Pancreas (tissue), 10 donors: ENCODE measurements at places on chromosomes 12 and 14. TPM values are rescaled to one million over a fixed set of nuclear protein-coding genes. Genes with fewer than 3 reads are reported as not detected.
A peak's percentile ranks its signal among the peaks of the same experiment; 100 is the strongest.

PPP4R4 gene
- total RNA-seq: 0.65 TPM

MORN3 gene
- total RNA-seq: 0.70 TPM

CLEC4E gene
- total RNA-seq: not detected

CIROP gene
- total RNA-seq: not detected

CLEC6A gene
- not detected for total RNA-seq

KRT3 gene
- not detected for total RNA-seq

DIO3 gene
- 0.76 TPM for total RNA-seq

SVOP gene
- 1.3 TPM for total RNA-seq

PTPRB gene
- 4.1 TPM for total RNA-seq

KIF5A gene
- total RNA-seq: 0.28 TPM

BEGAIN gene
- total RNA-seq: 14.2 TPM

SLC10A1 gene
- total RNA-seq: 0.06 TPM

ATXN7L3B gene
- total RNA-seq: 16.5 TPM

NPFF gene
- total RNA-seq: not detected

DNA sequence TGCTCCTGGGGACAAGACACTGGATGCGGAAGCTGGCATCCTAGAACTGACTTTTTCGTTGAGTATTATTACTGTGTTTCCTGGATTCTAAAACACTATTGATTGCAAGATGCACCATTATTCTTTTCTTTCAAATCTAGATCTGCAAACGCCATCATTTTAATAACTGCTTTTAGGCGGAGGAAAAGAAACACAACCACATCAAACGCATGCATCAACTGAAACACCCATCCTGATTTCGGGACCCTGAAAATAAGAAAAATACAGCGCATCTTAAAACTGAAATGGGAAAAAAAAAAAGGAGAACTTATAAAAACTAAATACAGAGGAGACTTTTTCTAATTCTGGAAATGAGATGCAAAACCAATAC is 103.7 kb upstream of the MAX start:
- DNase-seq: no peak

GRCh38 chr14:99236386-99237138 is 35.4 kb downstream of the BCL11B start:
- no peak for DNase-seq

DNA sequence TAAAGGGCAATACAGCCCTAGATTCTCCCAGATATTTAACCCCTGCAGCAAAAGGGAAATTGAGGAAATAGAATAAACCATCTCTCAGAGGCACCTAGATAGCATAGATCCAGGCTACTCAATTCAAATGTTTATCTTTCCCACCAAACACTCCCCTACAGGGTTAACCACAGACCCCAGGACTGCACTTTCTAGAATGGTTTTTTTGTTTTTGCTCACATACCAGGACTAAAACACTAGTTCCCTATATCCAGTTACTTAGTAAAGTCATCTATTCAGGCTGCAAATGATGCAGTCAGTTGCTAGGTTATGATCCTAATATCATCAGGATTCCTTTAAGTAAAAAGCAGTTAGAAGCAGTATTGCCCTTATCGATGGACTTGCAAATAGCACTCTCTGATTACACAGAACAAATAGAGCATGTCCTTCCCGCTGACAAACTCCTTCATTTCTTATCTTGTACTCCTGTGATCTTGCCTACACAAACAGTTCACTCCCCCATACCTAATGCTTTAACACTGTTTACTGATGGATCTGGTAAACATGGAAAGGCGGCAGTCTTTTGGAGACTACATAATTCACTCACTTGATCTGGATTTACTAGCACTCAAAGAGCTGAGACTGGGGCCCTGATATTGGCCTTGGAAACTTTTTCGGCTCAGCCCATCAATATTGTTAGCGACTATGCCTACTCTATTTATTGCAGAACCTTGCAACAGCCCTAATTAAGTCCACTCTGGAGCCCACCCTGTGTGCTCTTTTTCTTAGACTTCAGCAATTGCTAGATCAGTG is 257.2 kb upstream of the DIO2 start:
- no peak for DNase-seq

DNA sequence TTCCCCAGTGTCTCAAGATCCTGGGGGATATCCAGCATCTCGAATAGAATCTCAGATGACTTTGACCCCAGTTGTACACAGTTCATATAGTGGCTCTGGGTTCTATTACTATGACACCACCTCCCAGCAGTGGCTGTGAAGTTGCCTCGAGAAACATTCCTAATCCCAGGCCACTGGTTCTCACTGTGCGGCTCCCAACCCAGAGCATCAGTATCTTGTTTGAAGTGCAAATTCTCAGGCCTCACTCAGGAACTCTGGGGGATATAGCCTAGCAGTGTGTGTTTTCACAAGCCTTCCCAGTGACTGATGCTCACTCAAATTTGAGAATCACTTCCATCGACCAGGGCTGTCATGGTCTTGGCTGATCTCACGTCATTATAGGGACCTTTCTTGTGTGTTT is 69.3 kb upstream of the IGF1 start:
- DNase-seq: no peak

DNA sequence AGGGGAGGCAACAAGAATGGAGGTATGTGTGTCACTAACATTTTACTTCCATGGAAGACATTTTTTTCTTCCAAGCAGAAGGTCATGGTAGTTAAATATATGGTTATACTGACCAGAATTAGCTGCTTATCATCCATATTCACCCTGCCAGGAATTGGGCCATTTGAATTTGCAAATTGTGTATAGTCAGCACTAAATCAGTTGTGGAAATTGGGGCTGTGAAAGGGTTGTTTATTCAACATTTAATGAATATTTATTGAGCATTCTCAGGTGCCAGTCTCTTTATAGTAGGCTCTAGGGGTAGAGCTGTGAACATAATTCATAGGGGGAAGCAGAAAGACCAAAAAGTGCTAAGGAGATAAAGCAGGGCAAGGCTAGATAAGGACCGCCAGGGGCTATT is 38.0 kb downstream of the METAP2 start:
- no peak for DNase-seq

DNA sequence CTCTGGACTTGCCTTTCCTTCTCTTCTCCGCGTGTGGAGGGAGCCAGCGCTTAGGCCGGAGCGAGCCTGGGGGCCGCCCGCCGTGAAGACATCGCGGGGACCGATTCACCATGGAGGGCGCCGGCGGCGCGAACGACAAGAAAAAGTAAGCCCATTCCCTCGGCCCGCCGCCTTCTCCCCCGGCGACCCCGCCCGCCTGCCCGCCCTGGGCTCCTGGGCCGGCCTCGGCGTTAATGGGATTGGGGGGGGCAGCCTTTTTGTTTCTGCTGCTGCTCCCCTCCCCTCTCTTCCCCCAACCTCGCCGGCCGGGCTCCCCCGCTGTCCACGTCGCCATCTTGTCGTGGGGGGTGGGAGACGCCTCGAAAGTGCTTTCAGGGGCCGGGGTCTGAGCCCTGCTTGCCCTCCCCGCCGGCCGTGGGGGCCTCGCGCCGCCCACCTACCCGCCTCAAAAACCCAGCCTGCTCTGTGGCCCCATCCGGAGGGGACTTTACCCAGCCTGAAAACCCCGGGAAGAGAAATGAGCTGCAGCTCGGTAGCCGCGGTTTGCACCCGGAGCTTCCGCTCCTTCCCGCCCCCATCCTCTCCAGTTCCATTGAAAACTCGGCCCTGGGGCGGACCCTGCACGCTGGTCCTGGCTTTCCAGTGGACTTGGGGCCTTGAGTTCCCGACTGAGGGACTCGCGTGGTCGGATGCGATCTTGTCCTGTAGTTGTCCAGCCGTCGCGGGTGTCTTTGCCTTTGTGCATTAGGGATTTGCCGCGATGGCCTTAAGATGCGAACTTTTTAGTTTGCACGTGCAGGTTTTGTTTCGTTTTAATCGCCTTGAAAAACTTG is 598 bp downstream of the HIF1A start:
- peak; percentile 65 for DNase-seq

DNA sequence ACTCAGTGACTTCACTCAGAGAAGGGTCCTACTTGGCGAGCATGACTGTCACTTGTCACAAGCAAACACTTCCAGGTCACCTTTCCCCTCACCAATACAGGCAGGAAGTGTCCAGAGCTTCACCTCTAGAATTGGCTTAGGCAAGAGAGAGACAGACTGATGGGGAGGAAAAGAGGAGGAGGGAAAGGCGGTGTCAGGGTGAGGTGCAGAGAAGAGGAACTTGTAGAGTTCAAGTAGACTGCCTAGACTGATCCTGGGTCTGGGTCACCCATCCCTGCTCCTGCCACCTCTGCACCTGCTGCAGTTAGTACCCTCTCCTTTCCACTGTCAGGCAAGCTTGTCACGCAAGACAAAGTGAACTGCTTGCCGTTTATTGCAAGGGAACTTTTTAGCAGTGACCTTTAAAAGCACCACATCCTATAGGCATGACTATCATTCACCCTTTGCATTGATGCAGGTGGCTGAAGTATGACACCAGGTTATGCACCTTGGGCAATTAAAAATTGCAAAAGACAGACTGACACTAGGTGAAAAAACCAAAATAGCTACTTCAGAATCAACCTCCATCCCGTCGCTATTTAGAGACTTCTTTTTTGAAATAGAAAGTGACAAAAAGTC is 292.4 kb downstream of the SYT1 start:
- DNase-seq: no peak

DNA sequence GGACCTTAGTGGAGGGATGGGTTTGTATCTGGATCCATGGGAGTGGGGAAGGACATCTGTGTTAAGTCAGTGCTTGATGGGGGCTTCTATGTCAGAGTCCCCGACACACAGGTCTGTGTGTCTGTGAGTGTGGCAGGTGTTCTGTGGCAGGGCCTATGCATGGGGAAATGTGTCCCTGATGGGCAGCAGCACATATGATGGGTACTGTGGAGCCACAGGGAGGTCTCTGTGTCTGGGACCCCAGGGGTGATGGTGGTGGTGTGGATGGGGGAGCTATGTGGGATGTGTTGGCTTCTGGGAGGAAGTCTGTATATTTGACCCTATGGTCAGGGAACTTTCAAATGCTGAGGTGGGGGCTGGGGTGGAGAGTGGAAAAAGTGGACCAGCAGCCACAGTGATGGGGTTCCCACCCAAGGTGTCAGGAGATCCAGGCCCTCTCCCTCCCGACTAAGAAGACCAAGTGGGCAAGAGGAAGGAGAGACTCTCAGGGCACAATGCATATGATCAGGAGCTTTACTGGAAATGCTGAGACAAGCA is 16.5 kb downstream of the KRT7 start:
- no peak for DNase-seq

DNA sequence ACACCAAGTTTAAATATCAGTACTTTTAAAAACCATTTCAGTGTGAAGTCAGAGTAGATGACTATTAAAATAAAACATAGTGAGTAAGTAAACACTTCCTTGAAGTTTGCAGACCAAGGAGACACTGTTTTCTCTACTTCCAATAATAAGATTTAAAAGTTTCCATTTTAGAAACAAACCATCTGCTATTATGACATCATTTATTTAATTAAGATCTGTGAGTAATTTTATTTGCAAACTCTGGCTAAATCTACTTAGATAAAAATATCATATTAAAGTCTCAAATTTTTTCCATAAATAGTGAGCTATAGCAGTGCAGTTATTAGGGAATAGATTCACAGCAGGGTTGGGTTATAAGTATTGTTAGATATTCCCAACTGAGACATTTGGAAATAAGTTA is 1267.0 kb upstream of the FLRT2 start:
- no peak for DNase-seq

GRCh38 chr12:101749657-101750056 is 10.4 kb upstream of the SYCP3 start:
- DNase-seq: no peak

DNA sequence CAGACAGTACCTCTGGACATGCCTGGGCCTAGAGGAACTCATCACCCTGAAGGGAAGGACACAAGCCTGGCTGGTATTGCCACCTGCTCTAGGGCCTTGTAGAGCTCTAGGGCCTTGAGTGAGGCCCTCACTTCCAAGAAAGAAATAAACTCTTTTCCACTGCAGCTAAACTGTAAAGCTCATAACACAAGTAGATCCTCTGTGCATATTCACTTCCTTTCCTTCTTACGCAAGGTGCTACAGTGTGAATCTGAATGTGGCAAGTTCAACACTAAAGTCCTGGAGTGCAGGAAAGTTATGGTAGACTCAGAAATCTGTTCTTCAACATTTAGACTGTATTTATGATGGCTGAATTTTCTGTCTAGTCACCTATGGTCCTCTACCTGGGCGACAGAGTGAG is 14.5 kb downstream of the RNASE3 start:
- DNase-seq: no peak

- DNase-seq: no peak
Observed at GRCh38 chr12:128853600-128854197, 421 bp downstream of the GLT1D1 start.

DNA sequence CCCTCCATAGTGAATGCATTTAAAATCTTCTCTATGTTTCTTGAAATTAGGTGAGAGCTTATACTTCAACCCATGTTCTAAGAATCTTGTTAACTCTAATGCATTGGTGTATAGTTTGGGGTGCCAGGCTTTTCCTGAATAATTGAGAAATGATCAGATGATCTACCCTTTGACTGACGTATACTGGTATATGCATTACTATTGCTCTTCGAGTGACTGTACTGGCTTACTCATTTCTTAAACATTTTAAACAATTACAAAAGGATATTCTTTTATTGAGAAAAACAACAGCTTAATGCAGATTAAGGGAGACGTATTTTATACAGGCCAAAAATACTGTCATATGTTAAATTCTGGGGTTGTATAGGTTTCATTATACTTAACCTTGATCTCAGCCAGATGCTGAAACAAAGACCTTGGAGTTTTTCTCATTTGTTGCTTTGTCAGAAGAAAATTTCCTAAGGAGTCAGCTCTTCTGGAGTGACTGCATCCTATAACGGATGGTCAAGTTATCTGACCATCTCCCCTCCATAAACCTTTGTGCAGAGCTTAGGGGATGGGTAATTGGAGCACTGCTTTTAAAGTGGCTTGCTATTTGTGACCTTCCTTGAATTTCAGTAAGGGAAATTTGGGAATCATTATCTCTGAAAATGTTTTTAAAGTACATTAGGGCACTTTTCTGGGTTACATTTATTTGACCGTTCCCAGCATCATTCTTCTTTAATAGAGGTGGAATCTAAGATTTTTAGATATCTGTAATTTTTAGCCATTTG is 507.6 kb downstream of the PCNX1 start:
- no peak for DNase-seq

GRCh38 chr14:68464711-68465110 is 328.2 kb downstream of the ZFP36L1 start:
- no peak for DNase-seq

GRCh38 chr12:103676893-103677292 is 89.8 kb downstream of the STAB2 start:
- DNase-seq: no peak

- no peak for DNase-seq
Observed at GRCh38 chr14:94313991-94314655, 9.0 kb downstream of the SERPINA6 start.

- no peak for DNase-seq
Observed at GRCh38 chr14:60215127-60215444, 33.9 kb upstream of the PPM1A start.

DNA sequence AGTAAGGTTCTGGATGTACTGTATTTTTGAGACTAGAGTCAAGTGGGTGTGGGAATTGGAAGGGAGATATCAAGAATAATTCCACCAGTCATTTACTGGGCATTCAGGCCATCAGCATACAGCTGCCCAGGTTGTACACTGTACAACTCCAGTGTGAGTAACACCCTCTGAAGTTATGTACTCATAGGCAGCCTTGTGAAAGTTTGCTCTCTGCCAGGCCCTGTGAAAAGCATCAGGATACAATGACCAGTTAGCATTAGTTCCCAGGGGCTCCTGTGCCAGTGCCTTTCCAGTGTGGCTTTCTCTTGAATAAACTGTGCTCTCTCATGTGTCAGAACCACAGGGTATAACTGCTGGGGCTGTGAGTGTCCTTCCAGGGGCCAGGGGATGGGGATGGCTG is 89.7 kb downstream of the LGMN start:
- DNase-seq: no peak
